Aorta (tissue), 5 donors: ENCODE measurements at places on chromosomes 5 and 9.

DNA sequence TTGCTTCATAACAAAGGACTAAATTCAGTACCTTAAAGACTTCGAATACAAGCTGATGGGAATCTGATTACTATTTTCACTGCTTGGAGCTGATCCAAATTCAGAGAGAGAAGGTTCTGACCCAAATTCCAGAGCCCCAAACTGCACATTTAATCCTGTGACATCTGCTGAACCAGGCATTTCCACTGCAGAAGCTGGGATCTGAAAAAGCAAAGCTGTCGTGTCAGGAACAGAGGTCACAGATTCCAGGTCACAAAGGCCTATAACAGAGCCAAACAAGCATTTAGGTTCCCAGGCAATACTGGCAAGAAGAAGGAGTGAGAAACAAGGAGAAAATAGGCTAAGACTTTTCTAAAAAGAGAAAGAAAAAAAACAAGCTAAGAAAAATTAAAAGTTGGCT, 105.3 kb downstream of the UBAP2 start:
- DNase-seq: no peak

DNA sequence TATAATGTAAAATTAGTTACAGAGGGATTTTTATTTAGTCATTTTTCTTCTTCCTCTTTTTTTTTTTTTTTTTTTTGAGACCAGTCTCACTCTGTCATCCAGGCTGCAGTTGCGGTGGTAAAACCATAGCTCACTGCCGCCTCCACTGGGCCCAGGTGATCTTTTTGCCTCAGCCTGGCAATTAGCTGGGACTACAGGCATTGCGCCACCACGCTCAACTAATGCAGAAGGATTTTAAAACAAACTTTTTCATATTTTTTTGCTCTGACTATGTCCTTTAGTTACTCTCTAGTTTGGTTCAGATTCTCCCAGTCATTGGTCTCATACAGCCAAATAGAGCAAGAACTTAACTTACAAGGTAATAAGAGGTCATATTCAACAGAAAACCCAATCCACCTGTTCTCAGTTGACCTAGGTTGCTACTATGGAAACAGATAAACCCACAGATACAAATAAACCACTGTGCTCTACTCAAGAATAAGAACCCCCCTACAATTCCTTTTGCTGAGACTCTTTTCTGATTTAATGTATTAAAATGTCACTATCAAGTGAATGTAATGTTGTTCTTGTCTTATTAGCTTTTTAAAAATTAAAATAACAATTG, 50.1 kb upstream of the TTC39B start:
- DNase-seq: no peak

DNA sequence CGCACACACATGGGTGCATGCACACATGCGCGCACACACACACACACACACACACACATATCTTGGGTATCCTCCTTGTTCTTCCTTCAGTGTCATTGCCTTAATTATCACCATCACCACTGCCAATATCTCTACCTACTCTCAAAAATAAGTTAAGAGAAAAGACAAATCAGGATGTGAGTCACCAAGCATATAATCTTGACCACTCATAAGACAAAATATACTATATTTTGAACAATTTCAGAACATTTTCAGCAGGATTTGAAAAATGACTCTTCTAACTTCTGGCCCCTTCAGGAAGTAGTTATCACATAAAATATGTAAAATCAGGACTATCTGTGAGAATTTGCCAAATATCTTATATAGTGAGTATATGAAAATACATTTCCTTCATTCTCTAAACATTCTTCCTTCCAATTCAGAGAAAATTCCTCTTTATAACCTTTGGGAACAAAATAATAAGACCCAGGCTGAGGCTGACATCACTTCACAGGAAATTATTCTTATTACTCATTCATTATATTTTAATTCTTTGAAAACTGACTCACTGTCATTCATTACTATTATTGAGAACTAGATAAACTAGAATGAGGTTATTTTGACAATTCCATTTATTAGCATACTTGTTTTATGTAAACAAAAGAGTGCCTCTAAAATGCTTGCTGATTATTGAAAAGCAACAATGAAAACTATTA, 772.0 kb upstream of the ACO1 start:
- no peak for DNase-seq

- peak; percentile 59 for DNase-seq
Observed at GRCh38 chr5:132268769-132269551, 11.5 kb downstream of the PDLIM4 start.

GRCh38 chr9:120850315-120850714, 7.6 kb upstream of the PSMD5 start:
- no peak for DNase-seq

GRCh38 chr5:32098890-32099310, 75.2 kb downstream of the GOLPH3 start:
- DNase-seq: no peak

DNA sequence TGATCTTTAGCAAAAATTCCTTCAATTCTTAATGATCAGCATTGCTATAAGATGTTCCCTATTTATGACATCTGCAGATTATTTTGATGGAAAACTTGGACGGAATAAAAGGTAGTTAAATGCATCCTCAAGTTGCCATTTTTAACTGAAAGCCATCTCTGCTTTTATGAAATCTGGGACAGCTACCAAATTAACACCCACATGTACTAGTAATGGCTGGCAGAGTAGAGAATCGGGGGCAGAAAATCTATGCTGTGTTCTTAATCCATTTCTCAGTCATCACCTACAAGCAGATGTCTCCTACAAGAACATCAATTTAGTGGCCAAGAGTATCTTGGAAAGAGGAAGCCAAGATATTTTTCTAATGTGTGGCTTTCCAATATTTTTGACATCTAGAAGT, 22.1 kb upstream of the C9orf57 start:
- no peak for DNase-seq

DNA sequence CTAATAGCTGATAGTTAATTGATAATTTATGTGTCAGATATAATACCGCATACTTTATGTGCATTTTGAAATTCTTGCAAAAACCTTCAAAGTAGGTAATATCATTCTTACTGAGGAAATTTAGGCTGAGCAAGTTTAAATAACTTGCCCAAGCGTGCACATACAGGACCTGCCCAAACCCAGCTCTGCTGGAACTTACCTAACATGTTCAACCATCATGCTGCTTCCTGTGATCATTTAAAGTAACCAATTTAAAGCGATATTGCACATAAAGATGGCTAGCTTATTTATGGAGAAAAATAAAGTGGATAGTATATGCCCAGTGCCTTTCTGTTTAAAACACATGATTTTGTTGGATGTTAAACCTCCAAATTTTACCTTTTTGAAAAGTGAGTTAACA, 4.3 kb downstream of the FAM174A start:
- no peak for DNase-seq

DNA sequence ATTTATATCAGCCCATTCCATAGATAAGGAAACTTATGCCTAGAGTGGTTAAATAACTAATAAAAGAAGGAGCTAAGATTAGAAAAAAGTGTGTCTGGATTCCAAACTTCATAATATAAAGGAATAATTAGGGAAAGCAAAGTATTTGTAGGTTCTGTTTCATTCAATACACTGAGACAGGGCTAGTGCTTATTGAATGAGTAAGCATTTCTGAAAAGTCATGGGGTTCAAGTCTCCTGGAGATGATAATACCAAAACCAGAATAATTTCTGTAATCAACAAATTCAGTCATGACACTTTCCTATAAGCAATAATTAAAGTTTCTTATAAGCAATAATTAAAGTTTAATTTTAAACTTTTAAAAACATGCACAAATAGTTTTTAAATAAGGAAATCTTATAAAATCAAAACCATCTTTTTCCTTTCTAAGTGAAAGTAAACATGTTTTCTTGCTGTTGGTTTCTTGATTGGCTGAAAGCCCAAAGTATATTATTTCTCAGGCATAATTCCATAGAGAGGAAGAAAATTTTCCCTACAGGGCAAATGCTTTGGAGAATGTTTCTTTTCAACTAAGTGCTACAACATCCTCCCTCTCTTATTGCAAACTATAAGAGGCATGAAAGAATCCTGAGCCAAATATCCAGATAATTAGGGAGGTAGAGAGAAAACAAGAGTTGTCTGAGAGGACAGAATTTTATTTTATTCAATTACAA, 510.2 kb downstream of the PRELID2 start:
- DNase-seq: no peak

GRCh38 chr9:63817622-63818518, 1467.1 kb downstream of the FOXD4L5 start:
- peak; percentile 88 for DNase-seq

- no peak for DNase-seq
Observed at GRCh38 chr5:178793151-178793550, 62.7 kb upstream of the ZNF354A start.

DNA sequence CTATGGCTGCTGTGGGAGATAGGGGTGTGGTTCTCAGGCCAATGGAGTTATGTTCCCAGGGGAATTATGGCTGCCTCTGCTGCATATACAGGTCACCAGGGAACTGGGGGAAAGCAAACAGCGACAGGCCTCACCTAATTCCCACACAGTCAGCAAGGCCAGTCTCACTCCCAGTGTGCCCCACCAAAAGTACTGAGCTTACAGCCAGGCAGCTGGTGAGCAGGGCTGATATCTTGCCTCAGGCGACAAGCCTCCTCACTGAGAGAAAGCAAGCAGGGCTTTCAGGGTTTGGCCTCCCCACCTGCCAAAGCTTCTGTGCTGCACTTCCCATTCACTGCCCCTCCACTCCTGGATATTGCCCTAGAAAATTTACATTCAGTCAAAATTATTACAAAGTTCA, 273.8 kb upstream of the TARS1 start:
- no peak for DNase-seq

- DNase-seq: no peak
Observed at GRCh38 chr9:38442473-38443096, 18.3 kb upstream of the IGFBPL1 start.

DNA sequence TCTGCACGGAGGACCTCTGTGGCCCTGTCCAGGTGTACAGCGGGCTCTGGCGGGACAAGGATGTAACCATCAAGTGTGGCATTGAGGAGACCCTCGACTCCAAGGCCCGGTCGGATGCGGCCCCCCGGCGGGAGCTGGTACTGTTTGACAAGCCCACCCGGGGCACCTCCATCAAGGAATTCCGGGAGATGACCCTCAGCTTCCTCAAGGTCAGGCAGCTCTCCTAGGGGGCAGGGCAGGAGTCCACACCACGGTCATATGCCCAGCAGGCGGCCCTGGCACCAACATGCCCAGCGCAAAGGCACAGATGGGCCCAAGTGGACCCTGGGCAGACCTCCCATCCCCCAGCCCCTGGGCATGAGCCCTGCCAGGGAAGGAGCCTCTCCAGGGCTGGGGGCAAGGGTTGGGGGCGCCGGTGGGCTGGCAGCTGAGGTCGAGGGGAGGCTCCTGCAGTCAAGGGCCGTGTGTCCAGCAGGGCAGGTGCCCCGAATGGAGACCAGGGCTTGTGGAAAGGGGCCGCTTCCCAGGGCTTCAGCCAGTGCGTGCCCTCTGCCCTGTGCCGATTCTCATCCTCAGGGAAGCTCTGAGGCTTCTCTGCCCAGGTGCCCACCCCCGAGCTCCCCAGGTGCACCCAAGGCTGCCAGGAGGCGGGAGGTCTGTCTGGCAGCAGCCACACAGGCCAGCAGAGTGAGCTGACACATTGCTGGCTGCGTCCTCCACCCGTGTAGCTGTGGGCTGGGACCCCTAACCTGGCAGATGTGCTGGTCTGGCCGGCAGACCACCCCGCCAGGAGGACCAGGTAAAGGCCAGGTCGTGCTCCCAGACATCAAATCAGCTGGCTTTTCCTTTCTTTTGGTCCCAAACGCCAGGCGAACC, 10.0 kb downstream of the DIPK1B start:
- no peak for DNase-seq

- DNase-seq: no peak
Observed at GRCh38 chr5:7329712-7330111, 66.2 kb upstream of the ADCY2 start.

DNA sequence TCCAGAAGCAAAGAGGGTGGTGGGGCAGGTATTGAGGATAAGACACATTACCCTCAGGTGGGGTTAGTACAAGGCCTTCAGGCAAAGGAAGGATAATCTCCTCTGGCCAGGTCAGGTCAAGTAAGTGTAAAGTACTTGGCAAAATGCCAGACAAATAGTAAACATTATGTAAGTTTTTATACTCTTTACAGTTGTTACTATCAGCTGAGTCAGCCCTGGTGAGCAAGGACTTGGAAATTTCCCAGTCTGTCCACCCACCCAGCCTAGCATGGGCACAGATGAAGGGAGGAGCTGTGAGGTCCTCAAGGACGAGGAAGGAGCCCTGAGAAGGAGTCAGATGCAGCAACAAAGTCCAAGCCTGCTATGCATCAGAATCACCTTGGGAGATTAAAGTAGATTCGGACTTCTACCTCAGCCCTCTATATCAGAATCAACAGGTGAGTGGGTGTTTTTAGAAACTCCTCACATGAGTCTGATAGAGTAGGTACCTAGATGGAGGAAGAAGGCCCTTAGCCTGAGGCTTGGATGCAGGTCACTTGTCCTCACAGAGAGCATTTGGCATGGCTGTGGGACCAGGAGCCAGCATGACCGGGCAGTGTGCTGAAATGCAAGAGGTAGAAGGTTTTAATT, 50.2 kb upstream of the BARX1 start:
- DNase-seq: no peak

- DNase-seq: no peak
Observed at GRCh38 chr9:70746760-70747159, 332.3 kb upstream of the KLF9 start.

GRCh38 chr5:13987843-13988464, 43.5 kb upstream of the DNAH5 start:
- DNase-seq: no peak

DNA sequence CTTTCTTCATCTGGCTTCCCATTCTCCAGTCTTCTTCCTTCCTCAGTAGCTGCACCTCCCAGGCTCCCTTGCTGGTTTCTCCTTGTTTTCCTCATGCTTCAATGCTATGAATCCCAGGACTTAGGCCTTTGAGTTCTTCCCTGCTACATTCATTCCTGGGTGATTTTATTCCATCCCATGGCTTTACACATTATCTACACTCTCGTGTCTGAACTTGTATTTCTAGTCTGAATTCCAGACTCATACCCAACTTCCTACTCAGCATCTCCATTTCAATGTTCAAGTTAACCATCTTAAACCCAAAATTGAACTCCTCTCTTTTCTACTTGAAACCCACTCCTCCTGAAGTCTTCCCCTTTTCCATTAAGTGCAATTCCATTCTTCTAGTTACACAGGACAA, 20.0 kb downstream of the SLC24A2 start:
- DNase-seq: no peak
